ENCODE measurements at places on chromosomes 5 and 9.

DNA sequence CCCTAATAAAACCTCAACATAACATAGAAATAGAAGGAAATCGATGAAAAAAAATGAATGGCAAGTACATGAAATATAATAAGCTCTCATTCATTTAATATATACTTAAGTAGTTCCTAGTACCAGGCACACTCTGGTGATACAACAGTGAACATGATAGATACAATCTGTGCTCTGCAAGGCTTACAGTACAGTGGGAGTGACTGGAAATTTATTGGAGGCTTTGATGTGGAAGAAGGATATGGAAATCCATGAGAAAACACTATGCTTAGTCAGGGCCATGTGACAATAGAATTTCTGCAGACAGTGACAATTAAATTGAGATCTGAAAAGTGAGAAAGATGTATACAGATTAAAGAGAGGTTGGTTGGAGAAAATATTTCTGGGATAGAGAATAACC, 32.0 kb upstream of the IL33 start:
- DNase-seq = no peak

GRCh38 chr5:132179405-132179804, 48.2 kb downstream of the P4HA2 start:
- DNase-seq = no peak

- no peak for DNase-seq
Observed at GRCh38 chr9:72926506-72926905, 26.3 kb downstream of the ALDH1A1 start.

- no peak for DNase-seq
Observed at GRCh38 chr5:136655468-136655867, 290.1 kb upstream of the TRPC7 start.

GRCh38 chr9:23926368-23926767, 100.3 kb upstream of the ELAVL2 start:
- DNase-seq = no peak

GRCh38 chr5:51810592-51810991, 427.3 kb downstream of the ISL1 start:
- DNase-seq = no peak

DNA sequence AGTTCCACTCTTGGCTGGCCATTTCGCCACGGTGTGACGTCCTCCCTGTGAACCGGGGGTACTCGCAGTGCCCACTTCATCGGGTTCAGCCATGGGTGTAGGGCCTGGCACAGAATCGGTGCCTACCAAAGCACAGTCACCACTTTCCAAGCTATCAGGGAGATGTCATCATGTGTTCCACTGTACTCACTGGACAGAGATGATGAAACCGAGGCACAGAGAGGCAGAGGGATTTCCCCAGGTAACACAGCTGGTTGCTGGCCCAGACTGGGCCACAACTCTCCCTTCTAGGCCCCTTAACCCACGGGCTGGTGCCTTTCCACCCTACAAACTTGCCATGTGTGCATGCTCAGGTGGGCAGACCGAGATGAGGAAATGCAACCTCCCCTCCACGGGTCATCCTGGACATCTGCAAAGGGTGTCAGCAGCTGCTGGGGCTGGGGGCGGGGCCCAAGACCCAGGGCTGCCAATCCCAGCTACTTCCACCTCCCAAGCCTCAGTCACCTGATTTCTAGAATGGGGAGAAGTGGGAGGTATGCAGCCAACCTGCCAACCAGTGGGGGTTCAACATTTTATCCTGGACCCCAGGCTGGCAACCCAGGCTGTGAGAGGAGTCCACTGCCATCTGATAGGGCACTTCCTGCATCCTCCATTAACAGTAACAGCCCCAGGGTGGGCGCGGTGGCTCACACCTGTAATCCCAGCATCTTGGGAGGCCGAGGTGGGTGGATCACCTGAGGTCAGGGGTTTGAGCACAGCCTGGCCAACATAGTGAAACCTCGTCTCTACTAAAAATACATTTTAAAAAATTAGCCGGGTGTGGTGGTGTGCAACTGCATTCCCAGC, 893 bp upstream of the SH2D3C start:
- DNase-seq = peak; percentile 35

DNA sequence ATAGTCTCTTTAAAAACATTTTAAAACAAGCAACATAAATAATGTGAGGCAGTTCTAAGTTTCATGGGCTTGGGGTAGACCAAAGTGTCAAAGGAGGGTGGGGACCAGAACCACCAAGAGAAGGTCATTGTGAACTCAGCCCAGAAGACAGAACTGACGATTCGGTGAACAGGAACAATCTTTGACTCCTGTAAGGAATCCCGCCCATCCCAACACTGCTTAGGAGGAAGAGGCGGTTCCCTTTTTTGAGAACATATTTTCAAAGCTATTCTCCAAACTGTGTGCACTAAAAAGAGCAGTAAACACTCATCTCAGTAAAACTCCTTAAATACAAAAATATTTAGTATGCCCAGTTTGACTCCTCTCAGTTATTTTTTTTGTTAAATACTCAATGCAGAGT, 176.5 kb upstream of the TLE4 start:
- DNase-seq = no peak

GRCh38 chr5:17220469-17220868, 3.0 kb downstream of the BASP1 start:
- no peak for DNase-seq
